NCI-H748 treated with DMSO at 0.1 percent for 48 hours (cell line): ENCODE measurements at places on chromosomes 7 and 10.

DNA sequence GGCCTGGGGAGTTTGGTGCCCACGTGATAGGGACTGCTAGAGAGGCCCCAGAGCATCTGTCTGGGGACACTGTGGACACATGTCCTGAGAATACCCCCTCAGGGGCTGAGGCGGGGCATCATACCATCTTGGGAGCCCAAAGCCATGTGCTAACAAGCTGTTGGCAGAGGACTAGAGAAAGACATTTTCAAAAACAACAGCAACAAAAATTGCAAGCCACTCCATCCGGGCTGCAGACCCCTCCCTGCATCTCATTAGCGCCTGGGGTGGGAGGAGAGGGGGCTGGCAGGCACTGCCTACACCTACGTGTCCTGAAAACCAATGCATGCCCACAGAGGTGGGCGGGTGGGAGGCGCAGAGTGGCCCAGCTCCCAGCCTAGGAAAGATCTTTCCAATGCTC is 507.4 kb upstream of the PODXL start:
- no peak for DNase-seq

DNA sequence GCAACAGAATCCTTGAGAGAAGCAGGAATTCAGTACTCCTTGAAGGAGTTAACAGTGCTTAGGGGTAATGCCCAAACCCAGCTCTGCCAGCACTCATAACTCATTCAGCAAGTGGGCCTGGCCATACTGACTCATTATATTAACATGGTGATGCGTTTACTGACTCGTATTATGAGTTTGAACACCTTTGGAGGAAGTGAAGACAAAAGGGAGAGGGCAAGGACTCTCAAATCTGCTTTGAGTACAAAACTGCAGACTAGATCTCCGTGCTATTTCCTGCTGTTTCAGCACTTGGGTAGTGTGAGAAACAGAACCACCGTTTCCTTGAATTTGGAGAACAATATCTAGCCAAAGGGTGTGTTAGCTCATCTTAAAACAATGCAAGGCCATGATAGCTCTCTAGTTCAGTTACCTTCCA is 30.8 kb downstream of the SLC16A9 start:
- DNase-seq: no peak

DNA sequence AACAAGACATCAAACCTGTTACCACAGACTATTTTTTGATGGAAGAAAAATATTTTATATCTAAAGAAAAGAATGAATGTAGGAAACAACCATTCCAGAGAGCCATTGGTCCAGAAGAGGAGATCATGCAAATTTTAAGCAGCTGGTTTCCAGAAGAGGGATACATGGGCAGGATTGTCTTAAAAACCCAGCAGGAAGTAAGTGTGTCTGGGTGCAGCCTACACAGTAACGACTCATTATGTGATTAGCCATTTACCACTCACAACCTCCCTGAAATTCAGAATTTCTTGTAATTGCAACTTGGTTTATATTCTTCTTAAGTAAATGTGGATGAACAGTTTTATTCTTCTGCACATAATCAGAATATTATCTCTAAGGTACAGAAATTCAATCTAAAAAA is 46.2 kb downstream of the NOC3L start:
- no peak for DNase-seq

DNA sequence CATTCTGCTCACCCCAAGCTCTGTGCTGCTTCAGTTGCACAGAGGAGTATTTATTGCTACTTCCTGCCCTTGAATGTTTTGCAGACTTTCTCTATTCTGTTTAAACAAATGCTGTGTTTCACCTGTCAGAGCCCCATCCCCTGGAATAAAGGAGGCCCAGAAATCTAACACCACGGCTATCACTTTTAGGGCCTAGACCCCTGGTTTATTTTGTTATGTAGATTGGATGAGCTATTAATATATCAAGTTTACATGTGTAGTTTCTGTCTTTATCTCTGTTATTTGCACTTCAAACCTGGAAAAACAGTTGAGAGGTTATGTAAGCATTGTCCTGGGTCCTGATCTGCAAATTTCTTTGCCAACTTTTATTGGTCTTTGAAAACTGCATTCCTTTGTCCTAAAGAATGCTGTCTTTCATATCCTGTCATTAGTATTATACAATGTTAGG is 630.1 kb downstream of the PARD3 start:
- DNase-seq: peak; percentile 37

GRCh38 chr10:93385345-93385744 is 96.8 kb downstream of the MYOF start:
- no peak for DNase-seq

DNA sequence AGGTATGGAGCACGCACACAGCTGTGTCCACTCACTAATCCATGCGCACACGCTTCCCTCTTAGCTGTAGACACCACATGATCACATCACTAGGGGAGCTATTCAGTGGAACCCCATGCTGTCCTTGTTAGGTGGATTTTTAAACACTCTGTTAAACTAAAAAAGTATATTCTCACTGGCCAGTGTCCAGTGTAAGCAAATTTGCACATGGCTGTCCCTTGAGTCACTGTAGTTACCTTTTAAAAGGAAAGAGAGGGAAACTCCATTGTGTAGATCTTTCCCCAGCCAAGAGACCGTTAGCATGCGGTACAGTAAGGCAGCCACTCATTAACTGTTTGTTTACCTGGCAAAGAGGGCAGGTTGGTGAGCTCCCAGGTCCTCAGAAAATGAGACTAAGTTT is 81.6 kb upstream of the INSYN2A start:
- no peak for DNase-seq

DNA sequence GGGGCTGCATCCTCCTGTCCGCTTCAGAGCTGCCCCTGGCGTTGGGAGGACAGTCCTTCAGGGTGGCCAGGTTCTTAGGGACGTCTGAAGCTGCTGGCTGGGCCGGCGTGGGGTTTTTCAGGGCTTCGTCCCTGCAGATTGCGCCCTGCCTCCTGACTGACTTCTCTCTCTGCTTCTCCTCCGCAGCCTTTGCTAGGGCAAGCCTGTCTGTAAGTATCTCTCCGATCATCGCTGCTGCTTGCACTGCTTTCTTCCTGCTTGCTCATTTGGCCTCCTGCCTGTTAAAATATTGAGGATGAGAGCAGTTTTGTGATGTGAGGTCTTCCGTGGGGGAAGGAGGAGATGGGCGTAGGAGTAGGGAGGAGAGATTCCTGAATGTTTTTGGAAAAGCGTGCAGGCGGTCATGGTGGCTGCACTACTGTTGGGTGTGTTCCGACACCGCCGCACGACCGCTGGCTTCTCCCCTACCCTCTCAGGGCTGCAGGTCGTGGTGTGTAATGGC is 25.3 kb downstream of the PFKFB3 start:
- DNase-seq: no peak

GRCh38 chr10:96850825-96851224 is 18.7 kb downstream of the LCOR start:
- no peak for DNase-seq

- DNase-seq: no peak
Measured at GRCh38 chr7:124457841-124458240, 307.8 kb downstream of the GPR37 start.

GRCh38 chr10:15436696-15437095 is 65.6 kb upstream of the FAM171A1 start:
- DNase-seq: no peak

DNA sequence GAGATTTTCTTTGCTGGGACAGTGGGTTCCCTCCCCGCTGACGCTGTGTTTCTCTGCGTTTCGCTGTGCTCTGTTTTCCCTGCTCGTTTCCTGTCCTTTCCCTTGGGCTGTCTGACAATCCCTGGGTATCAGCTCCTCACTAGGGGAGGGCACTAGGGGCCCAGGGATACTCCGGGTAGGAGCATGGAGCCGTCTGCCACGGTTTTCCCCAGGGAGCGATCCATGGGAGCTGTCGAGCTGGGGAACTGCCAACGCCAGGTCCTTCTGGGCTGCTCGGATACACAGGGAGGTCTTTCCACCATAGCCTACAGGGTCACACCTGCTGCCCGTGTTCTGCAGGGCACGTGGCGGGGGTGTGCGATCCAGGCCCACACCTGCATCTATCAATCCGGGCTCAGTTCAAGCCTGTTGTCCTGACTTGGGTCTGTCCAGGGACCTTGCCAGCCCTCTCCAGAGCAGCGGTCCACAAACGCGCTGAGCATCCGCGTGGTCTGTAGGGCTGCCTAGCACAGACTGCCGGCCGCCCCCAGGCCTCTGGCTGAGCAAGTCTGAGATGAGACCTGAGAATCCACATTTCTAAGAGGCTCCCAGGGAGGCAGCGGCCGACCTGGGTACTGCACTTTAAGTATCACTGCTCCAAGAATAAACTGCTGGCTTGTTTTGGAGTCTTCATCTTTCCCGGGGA is 263.1 kb downstream of the ELFN1 start:
- no peak for DNase-seq

GRCh38 chr10:50508315-50509051 is 115.3 kb downstream of the SGMS1 start:
- DNase-seq: no peak

GRCh38 chr7:108002726-108003598 is at the start of gene LAMB1:
Gene LAMB1, minus strand, starts transcription at chr7:108003161. Its CDS starts 276 bp downstream, at chr7:108002885.
- peak; percentile 31 for DNase-seq

GRCh38 chr7:106031300-106032035 is 68.4 kb downstream of the CDHR3 start:
- DNase-seq: no peak

DNA sequence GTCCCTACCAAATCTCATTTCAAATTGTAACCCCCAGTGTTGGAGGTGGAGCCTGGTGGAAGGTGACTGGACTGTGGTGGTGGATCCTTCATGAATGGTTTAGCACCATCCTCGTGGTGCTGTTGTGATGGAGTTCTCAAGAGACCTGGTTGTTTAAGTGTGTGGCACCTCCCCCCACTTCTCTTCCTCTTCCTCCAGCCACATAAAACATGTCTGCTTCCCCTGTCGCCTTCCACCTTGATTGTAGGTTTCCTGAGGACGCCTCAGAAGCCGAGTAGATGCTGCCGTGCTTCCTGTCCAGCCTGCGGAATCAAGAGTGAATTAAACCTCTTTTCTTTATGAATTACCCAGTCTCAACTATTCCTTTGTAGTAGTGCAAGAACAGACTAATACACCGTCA is 21.0 kb downstream of the GRB10 start:
- no peak for DNase-seq

- DNase-seq: no peak
Measured at GRCh38 chr7:151062399-151063211, 3.2 kb downstream of the SLC4A2 start.

- DNase-seq: peak; percentile 77
Measured at GRCh38 chr7:25565949-25566348, 337.7 kb upstream of the NPVF start.

DNA sequence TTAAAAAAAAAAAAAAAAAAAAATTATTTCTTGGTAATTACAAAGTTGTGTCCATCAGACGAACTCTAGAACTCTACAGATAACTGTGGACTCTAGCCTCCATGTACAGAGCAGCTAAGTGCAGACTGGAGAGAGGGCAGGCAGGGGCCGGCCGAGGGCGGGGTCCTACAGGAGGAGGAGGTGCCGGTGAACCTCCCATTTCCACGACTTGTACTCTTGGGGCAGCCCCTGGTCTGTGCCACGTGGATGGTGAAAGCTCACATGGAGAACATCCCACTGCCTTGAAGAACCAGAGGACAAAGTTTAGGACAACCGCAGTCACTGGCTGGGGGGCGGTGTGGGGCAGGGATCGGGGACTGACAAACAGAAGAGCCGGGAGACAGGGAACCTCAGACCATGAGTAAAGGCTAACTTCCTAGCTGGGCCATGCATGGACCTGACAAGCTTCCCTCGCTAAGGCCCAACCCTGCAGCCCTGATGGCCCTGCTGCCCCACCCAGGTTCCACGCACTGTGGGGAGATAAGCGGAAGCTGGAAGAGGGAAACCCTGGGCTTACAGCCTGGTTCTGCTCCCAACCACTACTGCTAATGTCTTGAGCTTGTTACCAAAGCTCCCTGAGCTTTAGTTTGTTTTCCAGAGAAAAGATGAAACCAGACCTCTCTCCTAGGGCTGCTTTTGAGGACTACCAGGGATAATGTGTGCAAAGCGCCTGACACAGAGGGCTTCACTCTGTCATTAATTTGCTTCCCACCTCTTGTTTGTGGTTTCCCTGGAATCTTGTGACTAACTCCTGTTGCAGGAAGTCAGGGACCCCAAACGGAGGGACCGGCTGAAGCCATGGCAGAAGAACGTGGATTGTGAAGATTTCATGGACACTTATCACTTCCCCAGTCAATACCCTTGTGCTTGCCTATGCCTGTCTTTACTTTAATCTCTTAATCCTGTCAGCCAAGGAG is 16.1 kb upstream of the SEC61G start:
- no peak for DNase-seq

DNA sequence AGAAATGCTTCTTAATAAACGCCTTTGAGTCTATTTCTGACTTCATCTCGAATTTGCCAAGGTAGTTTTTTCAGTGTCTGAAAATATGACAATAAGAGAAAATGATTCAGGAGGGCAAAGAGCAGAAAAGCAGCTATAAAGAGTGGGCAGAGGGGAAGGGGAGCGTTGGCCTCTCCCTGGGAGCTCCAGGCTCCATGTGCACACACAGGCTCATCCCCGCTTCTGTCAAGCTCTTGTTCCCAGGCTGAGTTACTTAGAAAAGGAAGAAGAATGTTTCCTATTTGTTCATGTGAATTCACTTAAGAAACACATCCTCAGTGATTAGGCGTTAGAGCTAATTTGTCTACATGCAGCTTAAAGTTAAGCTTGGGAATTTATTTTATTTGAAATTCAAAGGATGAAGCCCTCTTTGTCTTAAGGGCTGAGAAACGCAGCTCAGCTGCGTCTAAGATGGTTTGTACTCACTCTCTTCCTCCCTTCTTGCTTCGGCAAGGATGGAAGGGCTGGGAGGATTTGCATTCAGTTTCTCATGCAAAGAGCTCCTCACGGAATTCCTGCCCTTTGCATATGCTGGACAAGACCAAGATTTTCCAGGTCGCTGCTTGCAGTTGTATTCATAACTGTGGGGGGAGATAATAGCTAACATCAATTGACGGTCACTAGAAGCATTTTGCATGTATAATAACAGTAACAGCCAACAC is 29.0 kb upstream of the ATXN7L1 start:
- DNase-seq: no peak

- no peak for DNase-seq
Measured at GRCh38 chr7:1616741-1617140, 46.9 kb upstream of the PSMG3 start.

DNA sequence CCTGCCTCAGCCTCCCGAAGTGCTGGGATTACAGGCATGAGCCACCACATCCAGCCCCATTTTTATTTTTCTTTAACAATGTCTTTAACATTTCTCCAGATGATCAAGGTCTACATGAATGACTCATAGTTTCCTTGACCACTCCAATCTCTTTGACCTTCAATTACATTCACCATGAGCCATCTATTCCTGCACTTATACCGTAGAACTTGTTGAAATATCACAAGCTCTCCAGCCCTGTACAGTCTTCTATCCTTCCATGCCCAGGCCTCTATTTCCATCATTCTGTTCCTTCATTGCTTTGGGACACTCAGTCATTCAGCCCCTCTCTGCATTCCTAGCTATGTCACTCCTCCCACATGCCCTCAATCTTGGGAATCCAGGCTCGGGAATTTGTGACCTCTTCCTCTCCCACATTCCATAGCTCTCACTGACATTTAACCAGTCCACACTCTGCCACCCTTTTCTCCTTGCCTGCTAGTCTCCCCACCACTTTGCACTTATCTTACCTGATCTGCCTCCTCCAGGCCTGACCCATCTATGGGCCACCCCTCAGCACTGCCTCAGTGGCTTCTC is 151.8 kb upstream of the STK17A start:
- DNase-seq: no peak
